ENCODE measurements at places on chromosomes 11 and 22.

GRCh38 chr22:37464181-37464580, 22.0 kb downstream of the MFNG start:
- DNase-seq: peak; percentile 39

DNA sequence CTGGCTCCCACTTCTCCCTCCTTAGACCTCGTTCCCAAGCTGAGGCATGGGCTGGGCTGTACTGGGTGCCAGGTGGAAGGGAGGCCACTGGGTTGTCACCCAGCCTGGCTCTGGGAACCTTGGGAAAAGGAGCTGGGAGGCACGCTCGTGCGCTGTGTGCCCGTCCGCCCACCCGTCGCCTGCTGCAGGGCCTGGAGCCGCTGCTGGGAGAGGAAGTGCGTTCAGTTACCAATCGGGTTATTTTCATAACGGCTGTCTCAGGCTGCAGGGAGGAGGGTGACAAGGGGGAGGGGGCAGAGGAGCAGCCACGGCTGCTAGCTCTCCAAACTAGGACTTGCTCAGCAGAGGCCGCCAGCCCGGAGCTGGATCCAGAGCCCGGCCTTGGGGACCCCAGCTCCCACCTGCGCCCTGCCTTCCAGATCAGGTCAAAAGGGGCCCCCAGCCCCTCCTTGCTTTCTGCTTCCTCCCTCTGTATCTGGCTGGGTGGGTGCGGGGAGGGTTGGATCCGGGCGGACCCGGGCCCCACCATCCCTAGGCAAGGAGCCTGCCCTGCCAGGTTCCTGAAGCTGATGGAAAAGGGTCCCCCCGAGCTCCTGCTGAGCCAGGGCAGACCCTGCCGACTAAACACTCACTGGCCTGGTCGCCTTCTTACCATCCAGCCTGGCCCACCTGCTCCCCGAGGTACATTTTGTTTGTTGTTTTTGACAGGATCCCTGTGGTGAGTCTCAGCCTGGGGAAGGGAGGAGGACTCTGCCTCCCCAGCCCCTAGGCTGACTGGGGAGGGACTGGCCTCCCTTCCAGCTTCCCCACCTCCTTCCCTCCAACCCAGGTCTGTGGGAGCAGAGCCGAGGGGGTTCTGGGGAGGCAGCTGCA, 14.3 kb downstream of the DGKZ start:
- peak; percentile 48 for DNase-seq

DNA sequence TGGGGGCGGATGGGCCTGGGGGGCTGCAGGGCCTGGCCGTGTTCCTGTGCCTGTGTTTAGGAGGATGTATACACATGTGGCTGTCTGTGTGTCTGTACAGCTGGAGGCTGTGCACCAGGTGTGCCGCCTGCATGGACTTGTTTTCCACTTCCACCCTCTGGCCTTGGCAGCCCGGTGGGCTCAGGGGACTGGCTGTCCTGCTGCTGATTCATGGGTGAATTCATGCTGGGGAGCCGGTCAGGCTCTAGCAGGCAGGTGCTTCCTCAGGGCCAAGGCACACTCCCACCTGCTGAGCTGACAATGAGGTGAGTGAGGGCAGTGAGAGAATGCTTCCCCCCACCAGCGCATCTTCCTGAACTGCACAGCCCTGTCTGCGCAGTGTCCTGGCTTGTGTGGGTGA, 88.4 kb downstream of the CCDC81 start:
- DNase-seq: no peak

- DNase-seq: no peak
Observed at GRCh38 chr11:77698896-77699295, 61.3 kb upstream of the CLNS1A start.

DNA sequence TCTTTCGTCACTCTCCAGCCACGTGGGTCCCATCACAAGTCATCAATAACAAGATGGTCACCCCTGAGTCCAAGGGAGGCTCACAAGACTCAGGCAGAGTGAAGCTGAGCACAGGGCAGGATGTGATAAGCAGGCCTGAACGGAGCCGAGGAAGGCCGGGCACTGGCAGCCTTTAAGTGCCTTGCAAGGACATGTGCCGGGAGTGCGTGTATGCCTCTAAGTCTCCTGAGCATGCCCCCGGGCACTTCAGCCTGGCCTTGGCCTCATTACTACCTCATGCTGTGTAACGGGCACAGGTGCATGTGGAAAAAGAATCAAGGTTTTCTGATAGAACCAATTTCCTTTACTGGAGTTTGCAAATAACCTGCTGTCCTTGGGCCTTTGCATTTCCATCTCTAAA, 55.8 kb downstream of the UBASH3B start:
- DNase-seq: no peak

All from GM12864 (cell line).